NCI-H1436 (cell line): ENCODE measurements at places on chromosomes 2 and 18.

DNA sequence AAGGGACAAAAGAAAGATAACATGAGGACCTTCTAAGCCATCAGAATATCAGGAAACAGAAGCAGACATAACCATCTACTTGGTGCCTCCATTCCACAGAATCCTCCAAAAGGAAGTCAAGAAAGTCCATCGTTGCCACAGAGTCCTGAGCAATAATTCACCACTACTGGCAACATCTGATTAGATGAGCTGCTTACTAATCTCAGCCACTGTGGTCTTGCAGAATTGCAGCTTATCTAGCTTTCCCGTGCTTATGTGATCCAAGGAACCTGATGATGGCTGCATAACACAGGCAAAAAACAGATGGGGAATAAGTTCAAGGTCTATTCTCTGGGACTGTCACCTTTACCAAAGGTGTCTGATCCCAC is 278.5 kb downstream of the AFF3 start:
- no peak for DNase-seq

GRCh38 chr2:219692521-219692920 is 65.1 kb downstream of the SLC4A3 start:
- no peak for DNase-seq

DNA sequence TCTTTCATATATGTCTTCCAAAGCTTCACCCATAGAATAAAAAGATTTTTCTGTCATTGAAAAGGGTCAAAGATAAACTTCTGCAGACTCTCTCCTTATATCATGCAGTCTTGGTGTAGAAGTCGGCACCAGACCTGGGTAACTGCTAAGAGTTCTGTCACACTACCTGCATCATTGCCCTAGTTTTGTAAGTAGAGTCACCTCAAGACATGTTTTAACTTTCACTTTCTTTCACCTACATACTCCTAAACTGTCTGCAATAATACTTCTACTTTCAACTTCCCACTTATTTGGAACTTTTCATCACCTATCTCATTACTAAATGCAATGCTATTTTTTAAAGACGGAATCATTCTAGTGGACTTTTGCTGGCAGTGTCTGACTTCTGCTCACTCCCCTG is 475.6 kb upstream of the VRK2 start:
- no peak for DNase-seq

GRCh38 chr2:49677227-49677626 is 522.9 kb upstream of the FSHR start:
- no peak for DNase-seq

GRCh38 chr2:124026503-124026902 is 1.4 kb downstream of the CNTNAP5 start:
- no peak for DNase-seq

GRCh38 chr2:28405537-28405936 is 12.9 kb downstream of the FOSL2 start:
- no peak for DNase-seq

DNA sequence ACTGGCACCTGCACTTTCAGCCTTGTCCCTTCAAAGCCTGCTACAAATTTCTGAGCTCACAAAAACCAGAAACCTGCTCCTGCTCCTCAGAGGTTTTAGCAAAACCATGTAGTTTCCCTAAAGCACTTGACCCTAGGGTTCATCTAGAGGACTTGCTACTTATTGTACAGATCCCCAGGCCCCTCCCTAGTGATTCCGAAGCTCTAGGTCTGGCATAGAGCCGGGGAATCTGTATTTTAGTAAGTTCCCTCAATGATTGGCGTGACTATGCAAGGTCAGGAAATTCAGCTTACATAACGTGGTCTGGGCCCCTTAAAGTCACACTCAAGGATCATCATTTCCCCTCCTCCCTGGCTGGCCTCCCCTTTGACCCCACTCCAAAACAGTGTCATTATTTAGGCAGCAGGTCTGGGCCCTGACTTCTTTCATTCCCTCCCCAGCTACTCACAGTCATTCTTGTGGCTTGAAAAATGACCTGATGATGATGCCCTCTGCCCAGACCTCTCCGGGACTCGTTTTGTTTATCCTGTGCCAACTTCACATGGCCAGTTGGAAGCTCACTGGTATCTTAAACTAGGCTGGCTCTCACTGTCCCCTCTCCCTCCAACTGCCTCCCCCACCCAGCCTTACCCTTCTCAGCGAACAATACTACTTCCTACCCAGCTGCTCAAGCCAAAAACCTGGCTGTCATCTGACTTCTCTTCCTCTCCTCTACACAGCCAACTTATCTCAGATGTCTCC is 36.0 kb downstream of the WDFY1 start:
- DNase-seq, result no peak
